Fibroblast of skin of left quadriceps (primary cell): ENCODE measurements at places on chromosomes 13 and 19.
A peak's percentile ranks its signal among the peaks of the same experiment; 100 is the strongest.

- DNase-seq, result no peak
Observed at GRCh38 chr13:113502686-113503085, 12.2 kb upstream of the DCUN1D2 start.

- DNase-seq, result no peak
Observed at GRCh38 chr19:46303691-46304397, 7.0 kb downstream of the HIF3A start.

GRCh38 chr13:30038884-30039283 is 188.5 kb upstream of the UBL3 start:
- DNase-seq, result peak; percentile 69

GRCh38 chr19:31885280-31885853 is 460.0 kb upstream of the ZNF507 start:
- DNase-seq, result no peak

DNA sequence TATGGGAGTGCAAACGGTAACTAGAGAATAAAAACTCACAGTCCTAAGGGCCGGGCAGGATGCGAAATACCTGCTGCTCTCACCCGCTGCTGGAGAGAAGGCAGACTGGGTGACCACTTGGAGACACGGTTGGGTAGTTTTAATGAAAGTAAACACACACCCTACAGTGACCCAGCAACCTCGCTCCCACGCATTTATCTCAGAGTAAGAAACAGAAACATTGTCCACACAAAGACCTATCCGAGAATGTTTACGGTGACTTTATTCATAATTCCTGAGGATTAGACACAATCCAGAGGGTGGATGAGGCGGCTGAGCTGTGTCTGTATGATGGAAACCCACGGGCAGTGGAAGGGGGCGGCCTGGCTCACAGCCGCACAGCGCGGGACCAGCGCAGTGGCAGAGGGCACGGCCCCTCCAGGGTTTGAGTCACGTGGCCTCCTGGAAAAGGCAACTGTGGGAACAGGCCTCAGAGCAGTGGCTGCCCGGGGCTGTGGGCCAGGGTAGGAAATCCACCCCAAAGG is 73.5 kb upstream of the C13orf46 start:
- no peak for DNase-seq

- DNase-seq, result no peak
Observed at GRCh38 chr19:58570770-58571574, 2.2 kb downstream of the MZF1 start.

- DNase-seq, result no peak
Observed at GRCh38 chr13:72842991-72843390, 61.1 kb downstream of the PIBF1 start.

DNA sequence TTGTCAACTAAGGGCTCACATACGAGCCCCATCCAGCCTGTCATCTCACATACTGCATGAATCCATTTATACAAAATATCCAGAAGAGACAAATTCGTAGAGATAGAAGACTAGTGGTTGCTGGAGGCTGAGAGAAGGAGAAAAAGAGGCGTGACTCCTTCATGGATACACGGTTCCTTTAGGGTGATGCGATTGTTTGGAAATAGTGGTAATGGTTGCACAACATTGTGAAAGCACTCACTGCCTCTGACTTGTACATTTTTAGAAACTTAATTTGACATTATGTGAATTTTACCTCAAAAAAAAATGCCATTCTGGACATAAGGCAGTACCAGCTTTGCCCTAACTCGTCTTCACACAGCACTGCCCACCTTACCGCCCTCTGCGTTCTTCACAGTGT is 27.3 kb downstream of the IGFL1 start:
- no peak for DNase-seq

GRCh38 chr13:21913010-21913409 is 242.1 kb downstream of the FGF9 start:
- DNase-seq, result no peak

GRCh38 chr19:55344444-55344843 is 4.8 kb downstream of the KMT5C start:
- DNase-seq, result no peak

- no peak for DNase-seq
Observed at GRCh38 chr13:22000191-22000590, 329.3 kb downstream of the FGF9 start.

GRCh38 chr13:32300920-32301319 is 14.2 kb downstream of the ZAR1L start:
- DNase-seq, result no peak

DNA sequence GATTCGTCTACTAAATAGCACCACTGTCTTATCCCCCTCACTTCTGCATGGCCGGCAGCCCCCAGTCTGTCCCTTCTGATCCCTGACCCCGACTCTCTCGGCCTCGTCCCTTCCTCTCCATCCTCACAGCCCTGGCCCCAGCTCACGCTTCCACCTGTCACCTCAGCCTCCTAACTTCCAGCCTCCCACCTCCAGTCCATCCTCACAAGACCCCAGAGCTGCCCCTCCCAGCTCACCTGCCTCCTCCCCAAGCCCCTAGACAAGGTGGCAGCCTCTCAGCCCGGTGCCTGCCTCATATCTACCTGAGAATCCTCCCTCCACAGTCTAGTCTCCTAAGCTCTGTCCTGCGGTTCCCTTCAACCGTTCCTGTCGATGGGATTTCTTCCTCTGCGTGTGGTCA is 10.0 kb downstream of the KCNC3 start:
- DNase-seq, result no peak

- DNase-seq, result no peak
Observed at GRCh38 chr13:45368571-45368970, 27.6 kb upstream of the TPT1 start.

GRCh38 chr13:74289107-74289506 is 154.9 kb upstream of the KLF12 start:
- DNase-seq, result no peak

DNA sequence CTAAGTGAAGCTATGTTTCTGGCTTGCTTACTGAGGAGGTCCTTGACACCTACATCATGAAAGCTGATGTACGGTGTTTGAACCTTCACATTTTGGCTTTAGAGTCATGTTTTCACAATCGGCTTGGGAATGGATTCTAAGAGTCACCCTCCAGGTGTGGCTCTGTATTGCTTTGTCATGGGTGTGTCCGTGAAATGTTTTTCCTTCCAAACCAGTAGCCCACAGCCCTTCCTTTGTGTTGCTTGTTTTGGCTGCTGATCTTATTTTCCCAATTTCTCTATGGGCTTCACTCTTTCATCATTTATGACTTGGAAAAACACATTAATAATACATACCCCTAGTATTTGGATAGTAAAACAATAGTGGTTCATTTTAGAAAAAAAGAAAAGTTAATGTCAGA is 240.6 kb downstream of the GGACT start:
- DNase-seq, result no peak

GRCh38 chr19:35429698-35430408 is 18.2 kb upstream of the FFAR2 start:
- DNase-seq, result no peak

GRCh38 chr13:100872761-100873160 is 198.2 kb upstream of the TMTC4 start:
- DNase-seq, result no peak

DNA sequence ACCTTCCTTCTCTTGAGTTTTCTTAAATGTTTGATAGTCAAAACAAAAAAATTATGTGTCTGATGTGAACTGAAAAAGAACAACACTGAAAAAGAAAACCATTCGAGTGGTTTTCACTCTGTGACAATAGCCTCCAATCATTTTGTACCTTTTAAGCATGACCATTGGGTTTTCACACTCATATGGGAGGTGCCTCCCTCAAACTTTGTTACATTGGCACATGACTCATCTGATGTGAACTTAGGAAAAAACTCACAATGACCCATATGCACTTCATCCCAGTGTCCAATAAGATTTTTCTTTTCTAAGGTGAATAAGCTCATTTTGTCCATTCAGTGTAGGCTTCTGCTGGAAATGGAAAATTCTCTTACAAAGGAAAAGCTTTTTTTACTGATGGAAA is 66.6 kb upstream of the XPO4 start:
- no peak for DNase-seq

DNA sequence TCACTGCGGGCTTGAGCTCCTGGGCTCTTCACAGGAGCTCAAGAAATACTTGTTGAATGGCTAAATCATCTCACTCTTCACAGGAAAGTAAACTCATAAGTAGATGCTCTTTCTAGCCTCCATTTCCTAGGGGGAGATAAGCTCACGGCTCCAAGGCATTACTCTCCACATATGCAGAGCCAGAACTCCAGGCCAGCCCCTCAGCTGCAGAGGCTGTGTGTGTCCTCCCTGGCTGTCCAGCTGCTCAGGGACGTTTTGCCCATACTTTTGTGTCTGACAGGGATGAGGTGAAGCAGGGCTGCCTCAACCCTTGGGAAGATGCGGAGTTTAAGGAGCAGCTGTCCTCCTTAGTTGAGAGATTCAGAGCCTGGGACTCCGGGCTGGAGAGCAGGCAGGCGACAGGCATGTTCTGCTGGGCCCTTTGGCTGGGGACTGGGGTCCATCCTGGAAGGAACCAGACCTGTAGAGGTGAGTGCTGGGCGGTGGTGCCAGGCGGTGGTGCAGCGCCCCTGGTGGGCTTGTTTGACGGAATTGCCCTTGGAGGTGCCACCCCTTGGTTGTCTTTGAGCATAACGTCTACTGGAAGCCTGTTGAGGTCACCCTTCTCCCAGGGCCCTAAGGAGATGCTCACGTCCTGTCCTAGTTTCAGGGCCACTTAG is 20.5 kb upstream of the SLC15A1 start:
- no peak for DNase-seq

GRCh38 chr19:7975037-7975436 is 30.4 kb downstream of the ELAVL1 start:
- no peak for DNase-seq

GRCh38 chr19:49554701-49555181 is 25.6 kb downstream of the NOSIP start:
- no peak for DNase-seq

DNA sequence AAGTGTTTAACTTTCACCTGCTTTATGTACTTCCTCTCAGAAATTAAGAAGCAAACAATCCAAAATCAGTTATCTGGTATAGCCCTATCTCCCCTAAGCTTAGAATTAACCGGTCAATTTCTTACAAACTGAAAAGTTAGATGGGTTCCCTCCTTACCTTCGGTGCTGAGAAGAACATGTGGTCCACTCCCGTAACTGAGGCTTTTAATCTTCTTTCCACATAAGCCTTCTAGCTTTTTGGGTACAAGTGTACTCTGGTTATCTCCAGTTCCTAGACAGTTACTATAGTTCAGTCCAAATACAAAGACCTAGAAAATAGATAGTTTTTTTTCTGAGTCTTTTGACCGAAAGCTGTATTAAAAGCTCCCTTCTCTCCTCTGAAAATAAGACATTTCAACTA is 18.9 kb downstream of the RCBTB1 start:
- no peak for DNase-seq

DNA sequence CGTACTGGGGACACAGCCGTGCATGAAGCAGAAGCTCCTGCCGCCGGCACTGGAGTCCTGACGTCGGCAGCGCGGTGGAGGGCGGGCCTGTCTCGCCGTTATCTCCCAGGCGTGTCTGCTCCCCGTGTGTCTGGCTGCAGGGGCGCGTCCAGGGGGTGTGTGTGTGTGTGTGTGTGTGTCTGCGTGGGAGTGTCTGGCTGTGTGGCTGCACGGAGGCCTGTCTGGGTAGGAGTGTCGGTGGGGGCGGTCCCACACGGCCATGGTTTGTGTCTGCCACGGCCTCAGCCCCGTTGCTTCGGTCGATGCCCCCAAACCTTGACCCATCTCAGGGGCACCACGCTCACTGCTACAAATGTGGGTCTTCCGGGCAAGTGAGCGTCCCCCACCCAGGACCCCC is 18.3 kb downstream of the ARID3A start:
- no peak for DNase-seq

GRCh38 chr19:58551123-58551497 is 3.8 kb downstream of the CHMP2A start:
- DNase-seq, result no peak

DNA sequence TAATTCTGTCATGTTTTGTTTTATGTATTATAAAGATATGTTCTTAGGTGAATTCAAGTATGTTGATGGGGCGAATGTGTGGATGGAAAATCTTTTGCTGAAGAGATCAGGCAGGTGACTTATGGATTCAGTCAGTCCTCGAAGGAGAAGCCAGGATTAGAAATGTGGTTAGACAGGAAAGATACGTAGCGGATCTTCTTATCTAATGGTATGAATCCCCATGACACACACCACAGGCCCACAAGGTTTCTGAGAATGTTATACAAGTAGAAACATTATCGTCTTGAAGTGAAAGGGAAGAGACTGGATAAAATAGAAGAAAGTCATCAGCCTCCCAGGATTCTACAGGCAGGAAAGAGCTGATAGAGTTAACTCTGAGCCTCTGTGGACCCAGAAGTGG is 69.0 kb upstream of the RFXAP start:
- no peak for DNase-seq

DNA sequence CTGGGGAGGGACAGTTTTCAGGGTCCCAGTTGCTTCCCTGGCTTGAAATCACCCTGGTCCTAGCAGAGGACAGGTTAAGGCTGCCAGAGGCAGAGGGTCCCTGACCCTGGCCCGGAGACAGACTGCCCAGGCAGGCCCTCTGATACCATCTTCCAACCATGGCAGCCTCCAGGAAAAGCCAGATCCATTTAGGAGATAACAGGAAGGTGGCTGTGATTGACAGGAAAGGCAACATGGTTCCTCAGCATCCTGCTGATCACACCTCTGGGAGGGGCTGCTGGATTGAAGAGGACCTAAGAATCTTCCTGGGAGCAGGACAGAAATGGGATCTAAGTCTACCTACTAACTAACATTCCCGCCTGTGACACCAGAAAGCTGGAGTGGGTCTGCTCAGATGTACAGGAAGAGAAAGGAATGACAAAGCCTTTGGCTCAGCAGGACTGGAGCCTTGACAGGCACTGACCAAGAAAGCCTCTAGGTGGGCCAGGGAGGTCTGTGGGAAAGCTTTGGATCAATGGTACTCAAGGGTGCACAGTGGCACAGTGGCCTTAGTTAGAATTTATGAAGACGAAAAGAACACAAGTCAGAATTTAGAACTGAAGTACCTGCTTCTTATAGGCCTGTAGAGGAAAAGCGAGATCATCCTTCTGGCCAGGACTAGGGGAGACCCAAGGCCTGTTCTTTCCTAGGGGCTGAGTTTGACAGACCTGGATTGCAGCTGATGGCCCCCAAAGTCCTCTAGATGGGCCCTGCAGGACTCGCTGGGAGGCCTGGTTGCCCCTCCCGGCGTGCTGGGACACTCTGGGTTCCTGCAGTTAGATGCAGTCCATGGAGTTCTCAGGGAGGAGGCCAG is 2.3 kb upstream of the PRKACA start:
- DNase-seq, result no peak

- no peak for DNase-seq
Observed at GRCh38 chr19:45403781-45404556, 900 bp downstream of the PPP1R13L start.

DNA sequence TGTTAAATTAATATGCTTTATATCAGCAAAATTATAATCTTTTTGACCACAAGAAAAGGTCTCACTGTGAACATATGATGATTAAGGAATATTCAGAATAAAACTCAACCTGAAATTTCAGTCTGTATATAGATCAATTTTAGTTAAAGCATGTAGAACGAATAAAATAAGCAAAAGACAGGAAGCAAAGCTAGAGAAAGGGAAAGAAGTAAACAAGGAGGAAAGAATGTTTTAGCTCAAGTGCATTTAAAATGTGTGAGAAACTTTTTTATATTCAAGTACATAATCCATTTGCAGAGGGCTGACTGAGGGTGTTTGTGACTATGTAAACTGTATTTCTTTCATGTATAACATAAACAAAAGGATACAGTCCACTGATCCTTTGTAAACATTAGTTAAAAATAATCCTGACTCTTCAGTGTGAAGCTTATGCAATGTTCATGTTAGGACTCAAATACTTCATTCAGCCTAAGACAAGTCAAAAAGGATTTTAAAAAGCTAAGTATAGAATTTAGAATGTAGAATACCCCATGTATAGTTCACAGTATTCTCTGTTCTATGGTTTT is 472.1 kb downstream of the DIAPH3 start:
- no peak for DNase-seq
